Lung microvascular endothelial cell (primary cell): ENCODE measurements at places on chromosomes 6 and 20. TPM values are rescaled to one million over a fixed set of nuclear protein-coding genes. Genes with fewer than 3 reads are reported as not detected.

DNA sequence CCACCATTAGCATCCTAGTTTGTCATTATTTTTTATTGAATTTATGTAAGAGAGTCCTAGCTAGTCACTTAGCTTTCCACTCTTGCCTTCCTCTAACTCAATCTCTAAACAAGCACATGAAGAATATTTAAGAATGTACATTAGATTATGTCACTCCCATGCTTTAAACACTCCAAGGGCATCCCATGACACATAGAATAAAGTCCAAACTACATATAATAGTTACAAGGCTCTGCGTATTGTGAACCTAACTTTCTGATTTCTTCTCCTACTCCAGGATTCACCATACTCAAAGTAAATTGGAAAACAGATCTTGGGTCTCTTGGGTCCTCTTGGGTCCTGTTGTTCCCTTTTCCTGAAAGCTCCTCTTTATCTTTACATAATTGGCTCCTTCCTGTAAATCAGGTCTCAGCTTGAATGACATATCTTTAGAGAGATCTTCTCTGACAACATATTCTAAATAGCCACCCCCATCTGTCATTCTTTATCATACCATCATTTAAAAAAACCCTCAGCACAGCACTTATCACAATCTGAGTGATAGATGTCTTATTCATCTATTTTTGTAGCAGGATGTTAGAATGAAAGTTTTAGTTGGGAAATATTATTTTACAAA lies 1042.4 kb upstream of the FLRT3 start:
- DNase-seq: no peak

DNA sequence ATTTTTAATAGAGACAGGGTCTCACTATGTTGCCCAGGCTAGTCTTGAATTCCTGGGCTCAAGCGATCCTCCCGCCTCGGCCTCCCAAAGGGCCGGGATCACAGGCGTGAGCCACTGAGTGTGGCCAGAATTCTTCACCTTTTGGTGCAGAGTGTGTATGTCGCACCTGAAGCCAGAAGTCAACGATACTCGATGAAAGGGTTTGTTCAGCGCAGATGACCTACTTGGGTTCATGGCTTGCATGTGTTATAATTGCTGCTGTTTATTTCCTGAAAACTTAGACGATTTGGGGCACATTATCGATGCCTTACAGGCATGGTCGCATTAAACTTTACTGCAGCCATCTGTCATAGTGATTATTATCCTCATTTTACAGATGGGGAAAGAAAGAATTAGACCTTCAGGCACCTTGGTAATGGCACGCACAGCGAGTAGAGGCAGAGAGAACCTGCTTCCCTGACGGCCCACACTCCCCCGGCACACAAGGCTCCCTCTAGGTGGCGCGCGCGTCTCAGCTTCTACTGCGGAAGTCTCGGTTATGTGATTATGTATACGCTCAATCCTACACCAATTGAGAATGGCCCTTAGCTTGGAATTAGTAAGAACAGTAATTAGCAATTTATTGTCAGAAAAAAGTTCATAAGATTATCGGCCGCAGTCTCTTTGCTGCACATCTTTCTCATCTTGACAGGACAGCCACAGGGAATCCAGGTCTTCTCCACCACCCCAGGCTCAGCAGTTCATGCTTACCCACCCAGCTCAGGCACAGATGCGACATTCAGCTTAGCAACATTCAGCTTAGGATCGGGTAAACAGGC lies 212.8 kb upstream of the PROKR2 start:
- DNase-seq: peak; percentile 77

DNA sequence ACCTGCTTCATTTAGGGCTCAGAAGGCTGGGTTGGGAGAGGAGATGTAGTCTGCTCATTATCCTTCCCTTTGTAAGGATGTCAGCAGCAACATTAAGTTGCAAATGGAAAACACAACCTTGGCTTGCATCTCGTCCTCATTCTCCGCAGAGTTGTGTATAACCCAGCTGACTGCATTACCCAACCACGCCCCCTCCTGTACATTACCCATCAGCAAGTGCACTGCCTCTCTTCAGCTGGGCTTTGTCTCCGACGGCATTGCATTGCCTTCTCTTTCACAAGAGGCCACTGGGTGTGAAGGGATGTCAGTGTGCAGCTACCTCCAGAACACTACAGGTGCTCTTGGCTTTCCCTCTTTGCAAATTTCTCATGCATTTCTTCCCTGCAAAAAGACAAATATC lies 128.7 kb upstream of the TSHZ2 start:
- no peak for DNase-seq

The NKAPL gene
- 0.20 and 0.22 TPM in 2 replicates for total RNA-seq

The LRRC1 gene
- 38.4 and 77.8 TPM in 2 replicates for total RNA-seq
